IgD-negative memory B cell (primary cell): ENCODE measurements at places on chromosomes 2 and 18. TPM values are rescaled to one million over a fixed set of nuclear protein-coding genes. Genes with fewer than 3 reads are reported as not detected.

DSG3 gene
- 0.04 TPM for polyA plus RNA-seq

KCNE4 gene
- polyA plus RNA-seq: not detected

EPC2 gene
- 2.9 TPM for polyA plus RNA-seq

PAIP2B gene
- 3.1 TPM for polyA plus RNA-seq

NOSTRIN gene
- polyA plus RNA-seq: not detected

CENPA gene
- not detected for polyA plus RNA-seq

HAUS1 gene
- polyA plus RNA-seq: 56.9 TPM

RAPGEF4 gene
- not detected for polyA plus RNA-seq

VWA3B gene
- not detected for polyA plus RNA-seq

LOXL3 gene
- polyA plus RNA-seq: 0.74 TPM

SPP2 gene
- polyA plus RNA-seq: not detected

GBX2 gene
- not detected for polyA plus RNA-seq

CDKL4 gene
- not detected for polyA plus RNA-seq

ALK gene
- not detected for polyA plus RNA-seq

SLC14A1 gene
- polyA plus RNA-seq: 3.5 TPM

GNAL gene
- 0.20 TPM for polyA plus RNA-seq

DNAJC5G gene
- not detected for polyA plus RNA-seq

AQP12A gene
- polyA plus RNA-seq: not detected

CXCR1 gene
- polyA plus RNA-seq: 0.35 TPM

LOXHD1 gene
- not detected for polyA plus RNA-seq

ORC4 gene
- 42.7 TPM for polyA plus RNA-seq

RNF144A gene
- 0.83 TPM for polyA plus RNA-seq
